ENCODE measurements at places on chromosomes 11 and 22. TPM values are rescaled to one million over a fixed set of nuclear protein-coding genes. Genes with fewer than 3 reads are reported as not detected.

Gene SIDT2
- total RNA-seq: 49.5 TPM

DNA sequence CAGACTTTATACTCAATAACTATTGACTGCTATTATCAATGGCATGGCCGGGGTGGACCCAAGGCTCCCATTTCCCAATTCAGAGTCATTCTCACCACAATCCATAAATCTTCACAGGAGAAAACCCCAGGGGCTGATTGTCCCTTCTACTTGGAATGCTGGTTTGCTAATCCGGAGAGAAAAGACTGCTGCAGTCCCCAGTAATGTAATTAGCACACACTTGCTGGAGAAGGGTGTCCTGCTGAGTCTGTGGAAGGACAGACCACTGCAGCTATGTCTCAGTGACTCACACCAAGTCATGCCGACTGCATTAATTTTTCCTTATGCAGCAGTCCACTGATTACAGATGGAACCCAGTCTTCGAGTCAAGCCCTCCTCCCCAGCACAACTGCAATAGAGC, 5.9 kb upstream of the ETS1 start:
- no peaks in the 10 kb centered on the region for H3K36me3 ChIP-seq
- H3K27me3 ChIP-seq: no peaks in the 10 kb centered on the region
- DNase-seq: no peak
- H3K27ac ChIP-seq: no peak overlapping the region
- no peak overlapping the region for H3K4me3 ChIP-seq
- no peaks in the 10 kb centered on the region for H3K4me1 ChIP-seq

DNA sequence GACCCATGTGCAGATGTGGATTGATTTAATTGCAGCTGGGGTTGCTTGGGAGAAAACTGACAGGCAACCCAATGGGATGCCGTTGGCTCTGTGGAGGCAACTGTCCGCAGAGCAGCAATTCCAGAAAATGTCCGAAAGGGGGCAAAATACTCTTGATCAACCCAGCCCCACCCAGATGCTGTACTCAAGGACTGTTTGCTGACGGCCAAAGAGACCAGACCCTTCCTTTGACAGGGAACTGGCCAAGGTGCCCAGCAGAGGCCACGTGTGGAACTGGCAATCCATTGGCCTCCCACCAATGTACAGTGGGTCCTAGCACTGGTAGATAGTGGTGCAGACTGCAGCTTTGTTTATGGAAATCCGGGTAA, 29.7 kb upstream of the KCNA4 start:
- H3K27ac ChIP-seq: no peak overlapping the region
- H3K4me1 ChIP-seq: no peaks in the 10 kb centered on the region
- H3K36me3 ChIP-seq: no peaks in the 10 kb centered on the region
- no peak overlapping the region for H3K4me3 ChIP-seq

DNA sequence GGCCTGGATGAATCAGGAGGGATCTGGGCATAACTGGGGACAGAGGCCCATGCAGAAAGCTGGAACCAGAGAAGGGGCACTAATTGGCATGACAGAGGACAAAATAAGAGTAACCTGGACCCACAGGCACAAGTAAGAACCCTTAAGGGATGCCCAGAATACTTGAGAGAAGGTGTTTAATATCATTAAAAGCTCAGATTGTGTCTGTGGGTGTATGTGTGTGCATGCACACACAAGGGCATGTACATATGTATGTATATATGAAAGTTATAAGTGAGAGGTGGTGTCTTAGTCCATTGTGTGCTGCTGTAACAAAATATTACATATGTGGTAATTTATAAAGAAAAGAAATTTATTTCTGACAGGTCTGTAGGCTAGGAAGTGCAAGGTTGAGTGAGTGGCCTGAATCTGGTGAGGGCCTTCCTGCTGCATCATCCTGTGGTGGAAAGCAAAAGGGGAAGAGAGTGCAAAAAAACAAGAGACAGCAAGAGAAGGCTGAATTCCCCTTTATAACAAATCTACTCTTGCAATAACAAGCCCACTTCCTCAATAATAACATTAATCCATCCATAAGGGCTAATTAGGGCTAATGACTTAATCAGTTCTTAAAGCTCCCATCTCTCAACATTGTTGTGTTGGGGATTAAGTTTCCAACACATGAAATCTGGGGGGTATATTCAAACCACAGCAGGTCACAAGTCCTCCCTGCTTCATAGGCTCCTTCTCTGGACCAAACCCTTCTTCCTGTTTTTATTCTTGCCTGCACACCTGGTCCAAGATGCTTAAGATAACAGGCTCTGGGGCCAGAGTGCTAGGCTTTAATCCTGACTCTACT, 68.3 kb upstream of the POU2AF2 start:
- no peak for DNase-seq
- H3K27ac ChIP-seq: no peak overlapping the region
- no peaks in the 10 kb centered on the region for H3K27me3 ChIP-seq
- no peak overlapping the region for H3K4me3 ChIP-seq
- H3K4me1 ChIP-seq: no peaks in the 10 kb centered on the region

DNA sequence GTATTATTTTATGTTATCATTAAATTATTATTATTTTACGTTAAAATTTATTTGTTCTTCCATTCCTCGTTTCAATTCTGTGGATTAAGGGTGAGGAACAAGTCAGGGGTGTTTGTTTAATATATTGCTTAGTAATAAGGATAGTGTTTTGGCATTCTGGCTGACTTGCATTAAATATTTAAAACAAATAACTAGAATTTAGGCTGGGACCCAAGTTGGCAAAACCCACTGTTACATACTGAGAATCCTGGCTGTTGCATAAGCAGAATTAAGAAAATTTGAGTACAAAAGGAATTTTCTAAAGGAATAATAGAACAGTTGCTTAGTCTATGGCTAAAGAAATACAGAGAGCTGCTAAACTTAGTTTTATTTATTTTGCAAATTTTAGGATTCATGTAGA, 196.4 kb downstream of the GUCY1A2 start:
- DNase-seq: no peak
- H3K4me1 ChIP-seq: no peaks in the 10 kb centered on the region
- no peaks in the 10 kb centered on the region for H3K27me3 ChIP-seq
- H3K36me3 ChIP-seq: no peaks in the 10 kb centered on the region
- H3K4me3 ChIP-seq: no peak overlapping the region

DNA sequence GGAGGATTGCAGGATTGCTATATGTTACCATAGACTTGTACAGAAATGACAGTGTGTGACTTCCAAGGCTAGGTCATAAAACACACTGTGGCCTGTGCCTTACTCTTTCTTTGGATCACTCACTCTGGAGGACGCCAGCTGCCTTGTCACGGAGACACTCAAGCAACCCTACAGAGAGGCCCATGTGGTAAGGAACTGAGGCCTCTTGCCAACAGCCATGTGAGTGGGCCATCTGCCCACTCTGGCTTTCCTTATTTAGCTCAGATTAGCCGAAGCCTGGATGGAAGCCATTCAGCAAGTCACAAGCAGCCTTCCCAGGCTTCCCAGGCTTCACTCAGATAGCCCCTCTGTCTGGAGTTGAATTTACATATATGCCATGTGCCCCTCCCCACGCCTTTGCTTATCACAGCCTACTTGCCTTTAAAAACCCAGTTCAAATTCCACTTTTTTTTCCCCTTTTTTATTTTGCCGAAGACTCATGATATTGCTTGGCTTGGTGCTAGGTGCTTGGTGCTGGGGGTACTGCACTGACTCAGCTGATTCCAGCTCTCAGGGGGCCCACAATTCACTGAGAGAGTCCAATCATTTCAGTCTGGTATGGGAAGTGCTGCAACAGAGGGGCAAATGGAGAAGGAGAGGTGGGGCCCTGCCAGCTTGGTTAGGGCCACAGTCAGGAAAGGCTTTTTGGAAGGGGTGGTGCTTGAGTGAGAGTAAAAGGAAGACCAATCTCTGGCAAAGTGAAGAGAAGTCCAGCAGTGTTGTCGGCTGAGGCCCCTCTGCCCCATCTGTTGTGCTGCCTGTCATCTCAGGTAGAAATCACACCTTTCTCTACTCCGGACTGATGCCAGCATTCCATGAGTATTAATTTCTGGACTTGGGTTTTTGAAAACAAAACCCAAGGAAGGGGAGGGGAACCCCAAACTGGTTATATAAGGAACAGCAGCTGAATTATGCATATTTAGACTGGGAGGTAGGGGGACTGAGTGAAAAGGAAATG, 14.5 kb upstream of the P4HA3 start:
- H3K27ac ChIP-seq: peak overlapping the region; percentile 35
- no peaks in the 10 kb centered on the region for H3K36me3 ChIP-seq
- H3K4me1 ChIP-seq: no peaks in the 10 kb centered on the region
- DNase-seq: no peak

DNA sequence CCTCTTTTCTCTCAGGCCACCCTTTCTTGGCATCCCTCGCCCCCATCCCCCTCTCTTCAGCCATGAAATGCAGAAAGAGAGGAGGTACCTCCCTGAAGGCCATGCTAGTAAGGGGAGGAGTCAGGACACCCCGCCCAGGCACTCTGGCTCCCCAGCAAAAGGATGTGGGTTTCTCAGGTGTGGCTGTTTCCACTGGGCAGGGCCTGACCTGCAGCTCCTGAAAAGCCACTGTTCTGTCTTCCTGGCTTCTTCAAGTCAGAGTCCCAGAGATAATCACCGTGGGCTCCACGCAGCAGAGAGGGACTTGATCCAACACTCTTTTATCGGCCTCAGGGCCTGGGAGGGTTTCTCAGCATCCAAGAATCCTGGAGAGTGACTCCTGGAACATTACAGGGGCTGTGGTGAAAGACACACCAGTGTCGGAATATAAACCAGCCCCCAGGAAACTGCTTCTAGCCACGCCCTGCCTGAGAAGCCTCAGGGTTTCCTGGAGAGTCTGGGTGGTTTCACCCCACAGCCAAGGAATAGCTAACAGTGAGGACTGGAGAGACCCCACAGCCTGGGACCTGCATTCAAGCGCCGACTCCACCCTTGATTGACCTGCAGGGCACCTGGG, 45.7 kb upstream of the TSPAN18 start:
- no peaks in the 10 kb centered on the region for H3K4me1 ChIP-seq
- H3K36me3 ChIP-seq: no peaks in the 10 kb centered on the region
- DNase-seq: no peak
- no peak overlapping the region for H3K4me3 ChIP-seq

- no peak overlapping the region for H3K27ac ChIP-seq
- DNase-seq: no peak
- H3K4me3 ChIP-seq: no peak overlapping the region
- H3K27me3 ChIP-seq: no peaks in the 10 kb centered on the region
Measured at GRCh38 chr22:30880181-30880601, 88.4 kb downstream of the MORC2 start.

Gene SLC5A12
- total RNA-seq: not detected

Gene OR10D3
- not detected for total RNA-seq

Gene C11orf42
- total RNA-seq: not detected

- no peaks in the 10 kb centered on the region for H3K27me3 ChIP-seq
- no peak overlapping the region for H3K4me3 ChIP-seq
- DNase-seq: no peak
- H3K27ac ChIP-seq: no peak overlapping the region
- H3K4me1 ChIP-seq: no peaks in the 10 kb centered on the region
- no peaks in the 10 kb centered on the region for H3K36me3 ChIP-seq
Measured at GRCh38 chr11:84247926-84248325, 961.8 kb upstream of the CCDC90B start.

Gene OR8D2
- total RNA-seq: not detected

Gene MACROD1
- 40.3 TPM for total RNA-seq

DNA sequence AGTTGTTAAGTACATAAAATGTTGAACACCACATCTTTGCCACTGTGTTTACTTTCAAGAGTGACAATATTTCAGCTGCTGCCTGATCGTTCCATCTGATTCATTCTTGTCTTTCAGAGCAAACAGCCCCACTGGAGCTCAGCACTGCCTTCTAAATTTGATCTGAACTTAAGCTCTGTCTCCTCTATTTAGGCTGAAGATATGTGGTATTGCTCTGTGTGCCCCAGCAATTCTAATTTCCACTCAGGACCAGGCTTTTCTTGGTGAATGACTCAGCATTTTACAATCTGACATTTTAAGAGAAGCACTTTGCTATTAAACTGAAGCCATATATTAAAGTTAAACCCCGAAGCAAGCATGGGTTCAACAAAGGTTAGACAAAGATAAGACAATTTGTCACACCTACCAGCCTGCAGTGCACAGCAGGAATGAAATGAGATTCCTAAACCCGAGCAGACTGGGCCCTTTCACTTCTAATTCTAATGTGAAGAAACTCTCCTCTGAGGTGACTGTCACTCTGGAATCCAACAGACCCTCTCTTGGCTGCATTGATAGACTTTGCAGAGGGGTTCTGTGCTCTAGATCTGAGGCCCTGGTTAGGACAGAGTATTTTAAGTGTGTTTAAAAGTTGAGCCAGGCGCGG, 41.7 kb upstream of the PLET1 start:
- no peaks in the 10 kb centered on the region for H3K4me1 ChIP-seq
- H3K27me3 ChIP-seq: no peaks in the 10 kb centered on the region
- H3K4me3 ChIP-seq: no peak overlapping the region

GRCh38 chr22:38236786-38237185, 35.0 kb downstream of the MAFF start:
- H3K27me3 ChIP-seq: no peaks in the 10 kb centered on the region
- H3K4me3 ChIP-seq: no peak overlapping the region
- peaks cover 4% of the 10 kb centered on the region for H3K4me1 ChIP-seq
- peak overlapping the region; percentile 75 for H3K27ac ChIP-seq
- DNase-seq: no peak

DNA sequence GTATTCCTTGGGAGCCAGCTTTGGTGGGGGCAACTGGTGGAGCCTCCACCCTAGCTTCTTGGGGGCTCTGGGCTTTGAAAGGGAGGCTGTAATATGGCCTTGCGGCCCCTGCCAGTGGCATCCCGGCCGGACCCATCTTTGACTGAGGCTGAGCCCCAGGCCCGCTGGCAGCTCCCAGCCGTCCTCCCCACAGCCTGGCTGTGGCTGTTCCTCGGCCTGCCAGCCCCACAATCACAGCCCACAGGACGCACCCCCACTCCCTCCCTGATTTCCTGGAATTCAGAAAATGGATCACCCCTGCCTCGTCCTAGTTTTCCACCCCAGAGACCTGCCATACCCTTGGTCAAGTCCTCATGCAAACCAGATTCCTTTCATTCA, 23.2 kb downstream of the SERPINH1 start:
- H3K27me3 ChIP-seq: no peaks in the 10 kb centered on the region
- DNase-seq: no peak
- H3K4me1 ChIP-seq: no peaks in the 10 kb centered on the region
- H3K4me3 ChIP-seq: no peak overlapping the region
- H3K27ac ChIP-seq: no peak overlapping the region
- no peaks in the 10 kb centered on the region for H3K36me3 ChIP-seq

Gene IGF2
- total RNA-seq: 65.2 TPM

DNA sequence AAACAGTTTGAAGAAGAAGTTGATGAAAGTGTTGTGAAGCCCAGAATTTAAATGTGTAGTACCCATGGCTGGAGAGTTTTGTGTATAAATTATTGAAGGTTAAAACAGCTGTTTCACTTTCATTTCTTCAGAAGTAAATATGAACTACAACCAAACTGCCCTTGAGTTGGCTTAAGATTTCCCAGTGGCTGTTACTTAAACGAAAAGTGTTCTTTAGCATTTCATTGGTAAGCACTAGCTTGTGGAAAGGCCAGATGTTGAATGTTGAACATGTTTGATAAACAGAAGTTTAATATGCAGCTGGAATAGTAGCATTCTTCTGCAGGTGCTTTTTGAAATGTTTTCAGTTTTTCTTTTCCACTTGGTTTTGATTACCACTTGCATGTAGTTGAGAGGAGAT, 83.2 kb upstream of the TNRC6B start:
- no peaks in the 10 kb centered on the region for H3K36me3 ChIP-seq
- no peak overlapping the region for H3K4me3 ChIP-seq
- H3K27me3 ChIP-seq: no peaks in the 10 kb centered on the region
- no peak overlapping the region for H3K27ac ChIP-seq

All from breast epithelium (tissue), 4 donors.